ENCODE measurements at places on chromosomes 16 and 17.

DNA sequence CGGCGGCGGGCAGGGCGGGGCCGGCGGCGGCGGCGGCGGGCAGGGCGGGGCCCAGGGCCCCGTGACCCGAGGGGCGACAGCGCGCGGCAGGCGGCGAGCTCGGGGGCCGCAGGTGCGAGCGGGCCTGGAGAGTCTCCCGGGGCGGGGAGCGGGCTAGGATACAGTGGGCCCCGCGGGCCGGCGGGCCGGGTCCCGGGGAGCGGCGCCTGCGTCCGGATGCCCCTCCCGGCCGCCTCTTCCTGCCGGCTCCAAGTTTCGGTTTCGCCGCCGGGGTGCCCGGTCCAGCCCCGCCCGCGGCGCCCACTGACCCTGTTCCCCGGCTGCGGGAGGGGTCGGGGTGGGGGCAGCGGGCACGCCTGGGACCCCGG, at the start of gene RNF213:
Gene RNF213, plus strand, starts transcription at position 62 of the 368 bp plus-strand sequence. CDS start 2,830 bp downstream, outside the sequence.
- DNase-seq, result peak; percentile 67

DNA sequence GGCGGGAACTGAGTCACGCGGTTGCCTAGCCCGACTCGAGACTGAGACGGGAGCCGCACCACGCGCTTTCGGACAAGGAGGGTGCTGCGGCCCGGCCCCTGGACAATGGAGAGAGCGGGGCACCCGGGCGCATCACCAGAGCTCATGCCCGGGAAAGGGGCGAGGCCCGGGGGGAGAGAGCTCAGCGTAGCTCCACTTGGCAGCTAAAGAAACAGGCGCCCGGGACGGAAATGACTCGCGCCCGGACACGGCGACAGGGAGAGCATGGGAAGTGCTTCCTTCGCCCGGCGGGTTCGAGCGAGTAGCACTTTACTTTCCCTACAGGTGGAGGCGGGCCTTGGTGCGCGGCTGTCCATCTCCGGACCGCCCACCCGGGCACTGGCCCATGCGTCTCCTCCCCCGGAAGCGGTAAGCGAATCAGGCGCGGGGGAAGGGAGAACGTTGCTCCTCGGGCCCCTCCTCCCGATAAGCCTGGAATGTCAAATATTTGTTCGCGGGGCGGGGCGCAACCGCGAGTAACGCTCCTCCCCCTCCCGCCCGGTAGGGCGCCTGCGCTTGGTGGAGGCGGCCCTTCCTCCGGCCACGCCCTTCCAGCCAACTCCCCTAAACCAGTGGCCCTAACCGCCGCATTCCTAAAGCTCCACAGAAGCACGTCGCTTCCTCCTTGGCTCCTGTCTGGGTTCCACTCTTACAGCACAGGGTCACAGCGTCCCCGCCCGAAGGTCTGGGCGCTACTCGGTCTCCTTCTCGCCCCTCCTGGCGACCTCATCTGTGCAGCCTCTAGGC, 1.5 kb upstream of the ESRP2 start:
- peak; percentile 92 for DNase-seq

DNA sequence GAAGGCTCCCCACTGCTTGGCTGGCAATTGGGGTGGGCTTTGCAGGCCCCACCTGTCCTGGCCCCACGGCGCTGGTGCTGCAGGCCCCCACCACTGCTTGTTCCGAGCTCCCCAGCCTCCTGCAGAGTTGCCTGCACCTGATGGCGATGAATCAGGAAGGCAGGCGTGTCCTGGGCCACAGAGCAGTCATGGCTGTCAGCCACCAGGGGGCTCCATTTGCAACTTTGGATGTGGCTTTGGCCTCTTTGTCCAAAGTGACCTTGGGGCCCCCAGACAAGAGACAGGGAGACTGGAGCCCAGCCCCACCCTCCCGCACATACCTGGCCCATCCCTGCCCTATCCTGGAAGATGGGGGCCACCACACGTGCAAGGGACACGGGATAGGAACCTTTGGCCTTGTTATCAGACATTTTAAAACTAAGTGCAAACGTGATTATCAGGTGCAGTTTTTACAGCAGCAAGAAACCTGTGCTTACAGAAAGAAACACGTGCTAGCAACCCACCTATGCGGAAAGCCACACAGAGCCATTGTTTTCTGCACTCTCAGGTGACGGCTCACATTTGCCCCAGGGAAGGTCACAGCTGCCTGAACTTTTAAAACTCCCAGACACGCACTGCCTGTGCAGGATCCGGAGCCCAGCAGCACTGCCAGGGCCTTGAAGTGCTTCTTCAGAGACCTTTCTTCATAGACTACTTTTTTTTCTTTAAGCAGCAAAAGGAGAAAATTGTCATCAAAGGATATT, at the start of gene DNASE1:
Gene DNASE1, plus strand, starts transcription at position 443 of the 743 bp plus-strand sequence. CDS start 683 bp downstream, outside the sequence.
- DNase-seq, result peak; percentile 60

- DNase-seq, result peak; percentile 38
Observed at GRCh38 chr16:88705076-88705684, 1.0 kb downstream of the RNF166 start.

GRCh38 chr17:76560877-76561221, 21.0 kb downstream of the PRCD start:
- no peak for DNase-seq

DNA sequence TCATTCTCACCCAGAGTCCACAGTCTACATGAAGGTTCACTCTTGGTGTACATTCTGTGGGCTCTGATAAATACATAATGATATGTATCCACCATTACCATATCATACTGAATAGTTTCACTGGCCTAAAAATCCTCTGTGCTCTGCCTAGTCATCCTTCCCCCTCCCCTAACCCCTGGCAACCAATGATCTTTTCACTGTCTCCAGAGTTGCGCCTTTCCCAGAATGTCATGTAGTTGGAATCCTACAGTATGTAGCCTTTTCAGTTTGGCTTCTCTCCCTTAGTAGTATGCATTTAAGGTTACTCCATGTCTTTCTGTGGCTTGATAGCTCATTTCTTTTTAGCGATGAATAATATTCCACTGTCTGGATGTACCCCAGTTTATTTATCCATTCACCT, 101.3 kb downstream of the NOG start:
- no peak for DNase-seq

DNA sequence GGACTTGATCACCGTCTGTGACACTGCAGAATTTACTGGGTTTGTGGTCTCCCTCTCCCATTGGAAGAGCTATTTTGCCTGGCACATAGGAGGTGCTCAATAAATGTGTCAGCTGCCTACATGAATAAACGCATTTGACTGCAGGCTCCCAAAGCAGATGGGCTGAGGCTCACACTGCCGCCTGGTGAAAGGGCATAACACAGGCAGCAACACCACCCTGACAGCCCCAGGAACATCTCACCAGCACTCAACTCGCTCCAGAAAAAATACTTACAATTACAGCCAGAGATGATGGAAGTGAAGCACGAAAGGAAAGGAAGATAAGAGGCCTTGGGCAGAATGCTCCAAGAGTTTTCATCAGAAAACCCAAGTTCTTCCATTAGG, 73.9 kb downstream of the RPH3AL start:
- no peak for DNase-seq

DNA sequence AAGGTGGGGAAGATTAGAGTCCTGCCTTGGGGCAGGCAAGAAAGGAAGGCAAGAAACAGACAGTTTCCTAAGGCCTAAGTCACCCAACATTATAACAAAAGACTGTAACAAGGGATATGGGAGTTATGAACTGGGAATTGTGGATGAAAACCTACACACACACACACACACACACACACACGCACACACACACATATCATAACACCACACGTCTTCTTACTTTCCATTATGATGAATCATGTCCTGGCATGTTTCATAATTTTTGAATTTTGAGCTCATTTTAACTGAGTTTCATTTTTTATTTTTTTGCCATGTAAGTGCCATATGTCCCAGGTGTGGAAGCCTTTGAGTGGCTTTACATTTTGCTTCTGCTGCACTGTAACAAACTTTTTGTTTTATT, 29.9 kb downstream of the HS3ST2 start:
- DNase-seq, result no peak

GRCh38 chr16:52265446-52265861, 281.5 kb downstream of the TOX3 start:
- DNase-seq, result no peak

GRCh38 chr17:33398386-33398785, 105.3 kb upstream of the ASIC2 start:
- DNase-seq, result no peak

- no peak for DNase-seq
Observed at GRCh38 chr17:4953451-4953961, 2.6 kb downstream of the ENO3 start.

GRCh38 chr16:21620592-21620991, 21.2 kb downstream of the METTL9 start:
- no peak for DNase-seq

DNA sequence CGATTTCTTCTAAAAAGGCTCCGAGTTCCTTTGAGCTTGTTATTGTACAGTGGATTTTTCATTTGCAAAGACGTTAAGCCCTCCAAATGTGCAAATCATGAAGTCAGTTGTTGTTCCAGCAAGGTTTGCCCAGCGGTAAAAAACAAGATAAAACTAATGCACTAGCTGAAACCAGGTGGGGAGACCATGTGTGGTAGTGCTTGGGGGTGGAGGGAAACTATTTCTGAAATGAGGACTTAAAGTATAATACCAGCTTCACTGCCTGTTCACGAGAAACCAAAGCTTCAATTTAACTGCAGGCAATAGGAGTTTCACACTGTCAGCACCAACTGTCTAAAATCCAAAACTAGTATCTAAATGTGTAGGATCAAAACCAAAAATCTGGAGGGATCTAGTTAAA, 22.3 kb downstream of the SMARCE1 start:
- no peak for DNase-seq

GRCh38 chr17:79618383-79619067, 7.7 kb upstream of the RBFOX3 start:
- no peak for DNase-seq

- DNase-seq, result no peak
Observed at GRCh38 chr16:24027466-24027865, 191.7 kb downstream of the PRKCB start.

- no peak for DNase-seq
Observed at GRCh38 chr16:75007443-75007842, 8.6 kb downstream of the ZNRF1 start.

DNA sequence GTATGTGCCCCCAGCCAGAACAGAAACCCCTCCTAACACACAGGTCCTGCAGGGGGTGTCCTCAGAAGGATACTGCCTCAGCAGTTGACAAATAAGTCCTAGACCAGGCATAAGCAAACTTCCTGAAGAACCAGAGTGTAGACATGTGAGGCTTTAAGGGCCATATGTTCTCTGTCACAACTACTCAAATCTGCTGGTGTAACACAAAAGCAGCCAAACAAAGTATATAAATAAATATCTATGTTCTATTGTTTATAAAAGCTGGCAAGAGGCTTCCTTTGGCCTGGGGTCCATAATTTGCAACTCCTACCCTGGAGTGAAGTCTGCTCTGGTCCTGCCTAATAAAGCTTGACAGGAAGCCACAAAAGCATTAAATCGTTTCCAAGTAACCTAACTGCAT, 9.9 kb downstream of the FAM83G start:
- DNase-seq, result no peak

DNA sequence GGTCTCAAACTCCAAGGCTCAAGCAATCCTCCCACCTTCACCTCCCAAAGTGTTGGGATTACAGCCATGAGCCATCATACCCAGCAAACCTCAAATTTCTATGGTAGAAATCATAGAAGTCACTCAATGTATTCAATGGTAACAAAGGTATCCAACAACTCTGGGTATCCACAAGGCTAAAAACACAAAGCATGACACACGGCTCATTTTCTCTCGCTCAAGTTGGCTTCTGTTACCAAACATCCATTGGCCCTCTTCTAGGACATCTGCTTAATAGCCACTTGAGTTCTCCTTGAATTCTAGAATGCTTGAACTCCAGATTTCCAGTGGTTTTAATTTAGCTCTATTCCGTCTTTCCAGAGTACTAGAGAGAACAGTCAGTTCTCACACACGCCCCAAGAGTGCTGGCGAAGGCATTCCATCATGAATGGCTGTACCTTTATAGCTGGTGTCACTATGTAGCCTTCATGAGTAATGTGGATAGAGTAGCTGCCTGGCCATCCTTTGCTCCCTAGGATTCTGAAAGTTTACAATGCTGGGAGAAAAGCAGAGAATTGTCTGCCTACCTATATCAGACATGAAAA, 42.6 kb downstream of the SPAG9 start:
- DNase-seq, result no peak

DNA sequence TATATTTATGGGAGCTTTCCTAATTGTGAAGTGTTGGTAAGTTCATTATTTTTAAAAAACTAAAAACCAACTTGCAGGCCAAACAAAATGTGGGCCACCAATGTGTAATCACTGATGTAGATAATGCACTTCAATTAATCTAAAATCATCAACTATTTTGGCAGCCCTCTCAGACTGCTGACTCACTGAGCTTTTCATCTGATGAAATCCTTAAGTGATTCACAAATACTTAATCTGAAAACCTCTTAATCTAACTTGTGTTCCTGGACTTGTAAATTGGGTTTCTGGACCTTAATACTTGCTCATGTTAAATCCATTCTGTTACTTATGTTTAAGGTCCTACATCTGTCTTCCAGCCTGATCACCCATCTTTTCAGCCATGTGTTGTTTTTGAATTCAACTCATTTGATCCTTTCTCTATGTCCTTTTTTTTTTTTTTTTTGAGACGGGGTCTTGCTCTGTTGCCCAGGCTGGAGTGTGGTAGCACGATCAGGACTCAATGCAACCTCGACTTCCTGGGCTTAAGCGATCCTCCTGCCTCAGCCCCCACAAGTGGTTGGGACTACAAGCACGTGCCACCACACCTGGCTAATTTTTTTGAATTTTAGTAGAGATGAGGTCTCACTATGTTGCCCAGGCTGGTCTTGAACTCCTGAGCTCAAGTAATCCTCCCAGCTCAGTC, 39.0 kb downstream of the PRKCB start:
- no peak for DNase-seq

GRCh38 chr16:77093309-77093708, 97.7 kb upstream of the MON1B start:
- DNase-seq, result no peak

DNA sequence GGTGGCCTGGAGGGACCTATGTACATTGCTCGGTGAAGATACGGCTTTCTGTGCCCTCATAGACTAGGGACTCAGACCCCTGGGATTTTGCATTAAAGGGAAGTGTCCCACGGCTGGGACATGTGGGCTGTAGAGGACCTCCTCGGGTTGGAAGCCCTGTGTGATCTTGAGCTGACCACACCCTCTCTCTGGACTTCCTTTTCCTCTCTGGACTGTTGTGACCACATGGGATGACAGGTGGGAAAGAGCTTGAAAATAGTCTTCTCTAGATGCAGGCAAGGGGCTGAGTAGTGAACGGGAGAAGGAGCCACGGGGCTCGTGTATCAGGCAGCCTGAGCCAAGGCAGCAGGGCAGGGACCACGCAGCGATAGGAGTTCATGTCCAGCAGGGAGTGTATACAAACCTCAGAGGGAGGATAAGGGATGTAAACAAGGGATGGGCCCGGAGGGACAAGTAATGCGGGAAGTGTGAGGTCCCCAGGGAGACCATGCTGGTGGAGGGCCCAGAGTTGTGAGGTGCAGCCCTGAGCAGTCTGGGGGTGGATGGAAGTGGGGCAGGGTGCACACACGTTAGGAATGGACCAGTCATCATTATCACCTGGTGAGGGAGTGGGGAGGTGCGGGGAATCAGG, 4.5 kb upstream of the SLC4A1 start:
- DNase-seq, result no peak

GRCh38 chr16:23975293-23975692, 139.5 kb downstream of the PRKCB start:
- DNase-seq, result no peak

Measured in CD4-positive, alpha-beta T cell treated with Interleukin-10 for 1 hour (primary cell).